ENCODE measurements at places on chromosomes 3 and 15.

- DNase-seq, result no peak
These were observed 237.4 kb upstream of the UMPS start for GRCh38 chr3:124492824-124493223.

- DNase-seq, result no peak
These were observed 24.2 kb downstream of the PIAS1 start for GRCh38 chr15:68078365-68078764.

GRCh38 chr15:64046421-64047153 lies at the start of gene DAPK2:
TSS of gene DAPK2 (minus strand) at chr15:64046485. CDS start at chr15:64040261, 6,224 bp downstream.
- peak; percentile 21 for DNase-seq

- DNase-seq, result peak; percentile 40
These were observed 182.4 kb downstream of the SHQ1 start for GRCh38 chr3:72665701-72666446.

DNA sequence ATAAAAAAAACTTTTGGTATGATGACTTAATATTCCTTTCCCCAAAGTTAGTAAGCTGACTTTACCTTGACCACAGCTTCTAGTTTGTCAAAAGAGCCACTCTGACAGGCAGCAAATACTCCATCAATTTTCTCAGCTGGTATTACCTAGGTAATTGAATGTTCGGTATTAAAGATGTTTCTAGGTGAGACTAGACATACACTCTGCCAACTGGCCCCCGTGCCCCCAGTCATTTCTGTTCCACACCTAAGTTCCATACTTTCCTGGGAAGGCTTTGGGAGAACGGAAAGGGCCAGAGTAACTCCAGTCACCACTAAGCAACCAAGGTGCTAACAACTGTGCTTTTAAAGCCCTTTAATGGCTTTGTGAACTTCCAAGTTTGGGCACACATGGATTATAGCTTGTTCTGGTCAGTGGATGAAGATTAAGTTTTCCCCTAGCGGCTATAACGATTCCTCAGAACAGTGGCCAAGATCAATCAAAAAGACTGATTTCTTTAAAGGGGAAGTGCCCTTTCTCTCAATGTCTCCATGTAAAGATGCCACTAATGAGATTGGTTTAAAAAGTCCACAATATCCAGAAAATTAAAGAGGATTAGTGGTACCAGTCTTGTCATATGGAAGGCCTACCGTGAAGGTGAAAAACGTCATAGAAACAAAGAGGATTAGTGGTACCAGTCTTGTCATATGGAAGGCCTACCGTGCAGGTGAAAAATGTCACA lies 7.0 kb downstream of the EIF4A2 start:
- DNase-seq, result no peak

GRCh38 chr15:72785432-72785831 lies 1.9 kb upstream of the ADPGK start:
- peak; percentile 14 for DNase-seq

- peak; percentile 19 for DNase-seq
These were observed at the start of gene C15orf62 for GRCh38 chr15:40769274-40770146. TSS of gene C15orf62 (plus strand) at chr15:40769980. CDS start at chr15:40770496, 516 bp downstream.

GRCh38 chr15:62914461-62915079 lies 128.0 kb upstream of the TPM1 start:
- no peak for DNase-seq

- DNase-seq, result no peak
These were observed 195.5 kb upstream of the MBNL1 start for GRCh38 chr3:152073267-152073666.

GRCh38 chr3:173703771-173704170 lies 306.2 kb downstream of the NLGN1 start:
- no peak for DNase-seq

DNA sequence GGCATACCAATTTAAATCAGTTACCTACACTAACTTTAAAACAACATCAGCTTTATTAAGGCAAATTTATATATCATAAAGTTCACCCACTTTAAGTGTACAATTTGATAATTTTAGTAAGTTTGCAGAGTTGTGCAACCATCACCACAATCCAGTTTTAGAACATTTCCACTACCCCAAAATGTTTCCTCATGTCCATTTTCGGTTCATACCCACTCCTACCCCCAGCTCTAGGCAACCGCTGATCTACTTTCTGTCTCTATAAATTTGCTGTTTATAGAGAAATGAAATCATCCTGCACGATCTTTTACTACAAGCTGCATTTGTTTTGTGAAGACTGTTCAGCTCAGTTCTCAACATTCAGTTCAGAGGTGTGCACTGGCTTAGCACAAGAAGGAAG lies 31.5 kb upstream of the FAM81A start:
- no peak for DNase-seq

GRCh38 chr15:81330366-81331090 lies 6.6 kb upstream of the STARD5 start:
- no peak for DNase-seq

GRCh38 chr15:35522061-35522460 lies 23.9 kb downstream of the DPH6 start:
- DNase-seq, result no peak

- DNase-seq, result no peak
These were observed 523.2 kb downstream of the IGSF11 start for GRCh38 chr3:118511402-118511801.

DNA sequence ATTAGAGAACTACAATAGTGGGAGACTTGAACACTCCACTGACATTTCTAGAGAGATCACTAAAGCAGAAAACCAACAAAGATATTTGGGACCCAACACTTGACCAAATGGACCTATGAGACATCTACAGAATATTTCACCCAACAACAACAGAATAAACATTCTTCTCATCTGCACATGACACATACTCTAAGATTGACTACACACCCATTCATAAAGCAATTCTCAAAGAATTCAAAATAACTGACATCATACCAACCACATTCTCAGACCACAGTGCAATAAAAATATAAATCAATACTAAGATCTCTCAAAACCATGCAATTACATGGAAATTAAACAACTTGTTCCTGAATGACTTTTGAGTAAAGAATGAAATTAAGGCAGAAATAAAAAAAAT lies 473.7 kb downstream of the LPP start:
- DNase-seq, result no peak

GRCh38 chr3:195356151-195357086 lies 85.5 kb upstream of the XXYLT1 start:
- no peak for DNase-seq

- DNase-seq, result no peak
These were observed 47.0 kb upstream of the TRIM42 start for GRCh38 chr3:140630866-140631265.

DNA sequence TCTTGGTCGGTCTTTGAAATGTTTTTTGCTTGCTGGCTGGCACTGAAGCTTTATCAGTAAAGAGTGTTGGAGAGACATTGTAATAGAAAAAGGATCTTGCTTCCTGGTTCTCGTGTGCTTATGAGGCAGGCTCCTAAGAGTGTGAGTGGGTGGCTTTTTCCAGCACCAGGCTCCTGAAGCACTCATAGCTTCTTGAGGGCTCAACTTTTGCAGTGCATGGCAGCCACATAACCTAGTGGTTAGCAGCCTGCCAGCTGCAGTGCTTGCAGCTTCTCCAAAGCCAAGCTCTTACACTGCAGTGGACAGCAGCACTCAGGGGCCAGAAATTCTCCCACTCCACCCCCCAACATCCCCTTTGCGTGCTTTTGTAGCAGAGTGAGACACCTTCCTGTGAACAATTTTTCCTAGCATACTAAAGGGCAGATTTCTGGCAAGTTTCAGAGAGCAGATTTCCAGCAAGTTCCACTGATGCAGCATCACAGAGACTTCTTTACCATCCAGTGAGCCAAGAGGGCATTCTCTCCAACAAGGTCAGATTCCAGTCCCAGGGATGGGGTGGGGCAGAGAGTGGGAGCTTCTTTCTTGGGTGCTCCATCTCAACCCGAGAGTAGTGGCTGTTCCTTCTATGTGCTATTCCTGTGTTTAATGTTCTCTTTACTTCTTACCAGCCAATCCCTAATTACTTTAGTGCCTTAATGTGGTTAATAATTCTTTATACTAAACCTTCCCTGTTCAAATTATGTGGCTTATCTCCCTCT lies 15.8 kb upstream of the ARHGEF26 start:
- DNase-seq, result no peak

GRCh38 chr3:28322464-28322863 lies 26.1 kb upstream of the ZCWPW2 start:
- DNase-seq, result no peak

- no peak for DNase-seq
These were observed 2.6 kb downstream of the TSEN2 start for GRCh38 chr3:12486916-12487315.

- DNase-seq, result no peak
These were observed 47.0 kb downstream of the RPLP1 start for GRCh38 chr15:69499521-69500211.

- DNase-seq, result no peak
These were observed 61.2 kb downstream of the CD200 start for GRCh38 chr3:112394003-112394640.

DNA sequence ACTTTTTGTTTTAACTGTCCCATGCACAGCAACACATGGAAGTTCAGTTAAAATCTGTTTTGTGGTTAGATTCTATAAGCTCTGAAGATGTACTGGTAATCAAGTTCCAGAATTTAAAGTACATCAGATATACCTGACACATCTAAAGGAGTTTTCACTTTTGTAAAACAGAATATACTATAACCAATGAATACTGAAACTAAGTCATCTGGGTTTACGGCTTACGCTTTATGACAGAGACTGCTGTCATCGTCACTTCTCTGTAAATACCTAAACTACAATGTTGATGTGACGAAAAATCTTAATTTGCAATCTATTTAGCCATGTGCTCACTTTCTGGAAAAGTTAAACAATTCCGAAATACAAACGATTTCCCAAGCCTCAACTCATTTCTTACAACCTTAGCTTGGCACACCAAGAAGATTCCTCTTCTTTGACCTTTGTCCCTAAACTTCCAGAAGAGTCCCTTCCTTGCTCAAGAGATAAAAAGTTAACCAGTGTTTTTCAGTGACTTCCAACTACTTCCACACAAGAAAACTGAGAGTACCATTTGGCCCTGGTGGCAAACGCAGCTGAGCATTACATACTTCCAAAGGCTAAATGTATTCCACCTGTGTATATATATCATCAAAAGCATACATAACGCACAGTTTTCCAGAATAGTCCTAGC lies 56.8 kb upstream of the NEK10 start:
- DNase-seq, result no peak

DNA sequence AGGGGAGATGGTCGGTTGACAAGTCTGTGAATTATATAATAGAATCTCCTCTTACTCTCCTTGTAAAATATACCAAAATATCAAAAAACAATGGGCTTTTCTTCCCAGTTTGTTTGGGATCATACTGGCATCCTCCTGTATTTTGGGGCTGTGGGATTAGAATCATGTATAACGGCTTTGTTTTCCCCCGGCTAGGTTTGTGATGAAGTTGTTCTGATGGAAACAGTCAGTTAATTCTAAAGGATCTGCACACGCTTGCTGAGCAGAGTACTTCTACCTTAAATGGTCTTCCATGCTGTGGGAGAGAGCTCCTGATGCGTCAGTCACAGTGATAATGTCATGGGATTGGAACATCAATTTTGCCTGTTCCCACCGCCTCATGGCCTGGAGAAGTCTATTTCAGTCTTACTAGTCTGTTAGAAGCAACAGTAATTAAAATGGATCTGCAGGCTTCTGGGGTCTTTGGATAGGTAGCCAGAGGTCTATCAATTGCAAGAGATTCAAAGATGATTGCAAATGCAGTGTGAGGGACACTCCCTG lies 81.3 kb downstream of the ITPR1 start:
- DNase-seq, result no peak

- no peak for DNase-seq
These were observed 423.6 kb downstream of the FHIT start for GRCh38 chr3:60827666-60828065.

DNA sequence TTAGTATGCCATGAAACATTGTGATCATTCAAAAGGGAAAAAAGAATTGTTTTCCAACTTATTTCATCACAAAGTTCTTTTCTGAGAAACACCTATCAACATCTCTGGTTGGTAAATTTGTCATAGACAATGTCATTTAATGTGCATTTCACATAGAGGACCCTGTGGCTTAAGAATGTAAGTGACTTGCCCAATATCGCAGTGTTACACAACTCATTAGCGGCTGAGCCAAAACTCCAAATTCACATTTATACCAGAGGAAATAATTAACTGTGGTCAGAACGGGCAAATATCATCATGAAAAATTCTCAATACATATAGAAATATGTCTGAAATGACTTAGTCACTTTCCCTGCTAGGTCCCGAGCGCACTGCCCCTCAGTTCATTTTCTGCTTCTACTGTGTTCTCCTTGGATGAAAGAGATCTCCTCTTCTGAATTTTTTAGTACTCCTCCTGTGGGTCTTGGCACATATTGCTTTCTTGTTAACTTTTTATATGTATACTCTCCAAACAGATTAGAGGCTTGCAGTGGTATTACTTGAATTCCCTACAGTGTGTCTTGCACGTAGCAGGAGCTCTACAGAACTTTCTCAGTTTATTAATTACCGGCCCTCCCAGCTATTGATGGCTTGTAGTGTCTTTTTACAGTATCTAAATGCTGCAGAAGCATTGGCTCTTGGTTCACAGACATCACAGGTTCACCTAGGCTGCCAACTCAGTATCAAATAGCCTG lies 33.1 kb downstream of the PTX3 start:
- no peak for DNase-seq
